ENCODE measurements at places on chromosomes 1 and 21. TPM values are rescaled to one million over a fixed set of nuclear protein-coding genes. Genes with fewer than 3 reads are reported as not detected.

GRCh38 chr1:187121661-187122060 lies 292.9 kb downstream of the PLA2G4A start:
- DNase-seq, result no peak

GRCh38 chr1:95535614-95536013 lies 301.6 kb downstream of the RWDD3 start:
- DNase-seq, result no peak

GRCh38 chr21:14040386-14040785 lies 170.4 kb downstream of the LIPI start:
- no peak for DNase-seq

DNA sequence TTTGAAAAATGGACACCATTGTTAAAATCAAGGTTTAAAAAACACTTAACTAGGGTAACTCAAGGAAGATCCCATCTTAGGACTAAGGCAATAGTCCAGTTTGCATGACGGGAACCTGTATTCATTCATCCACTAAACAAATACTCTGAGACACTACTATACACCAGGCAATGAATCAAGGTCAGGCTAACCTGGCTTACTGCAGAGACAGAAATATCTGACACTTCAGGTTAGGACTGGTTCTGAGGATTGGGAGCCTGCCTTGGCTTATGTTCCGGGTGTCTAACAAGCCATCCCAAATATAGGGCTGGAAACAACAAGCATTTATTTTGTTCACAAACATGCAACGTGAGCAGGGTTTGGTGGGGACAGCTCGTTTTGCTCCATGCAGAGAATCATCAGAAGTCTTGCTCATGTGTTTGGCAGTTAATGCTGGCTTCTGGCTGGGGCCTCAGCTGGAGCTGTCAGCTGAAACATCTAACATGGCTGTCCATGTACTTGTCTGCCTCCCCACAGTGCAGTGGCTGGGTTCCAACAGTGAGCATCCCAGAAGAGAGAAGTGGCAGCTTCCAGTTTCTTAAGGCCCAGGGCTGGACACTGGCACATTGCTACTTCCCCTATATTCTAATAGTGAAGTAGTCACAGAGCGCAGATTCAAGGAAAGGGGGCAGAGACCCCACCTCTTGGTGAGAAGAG lies 37.0 kb upstream of the CAMK1G start:
- DNase-seq, result no peak

DNA sequence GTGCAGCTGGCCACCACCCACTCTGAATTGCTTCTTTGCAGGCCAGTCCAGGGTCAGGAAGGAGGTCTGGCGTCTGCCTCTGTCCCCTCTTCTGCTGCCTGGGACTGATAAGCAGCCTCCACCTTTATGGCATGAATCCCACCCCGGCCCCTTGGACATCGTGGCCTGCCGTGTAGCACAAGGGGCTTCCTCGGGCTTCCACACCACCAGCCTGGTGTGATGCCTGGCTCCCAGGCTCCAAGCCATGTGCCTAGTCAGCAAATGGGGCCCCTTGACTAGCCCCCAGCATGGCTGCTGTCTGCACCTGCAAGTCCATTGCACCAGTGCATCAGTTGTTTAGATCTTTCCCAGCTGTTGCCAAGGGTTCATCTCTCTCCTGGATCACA lies 9.9 kb upstream of the ARF1 start:
- DNase-seq, result no peak

C1orf116 gene
- 45.7 TPM for total RNA-seq

DPT gene
- total RNA-seq, result 15.9 TPM

CAMK1G gene
- 0.68 TPM for total RNA-seq

KCNJ15 gene
- total RNA-seq, result 58.5 TPM
